ENCODE measurements at places on chromosomes 7 and 10.
A peak's percentile ranks its signal among the peaks of the same experiment; 100 is the strongest.

DNA sequence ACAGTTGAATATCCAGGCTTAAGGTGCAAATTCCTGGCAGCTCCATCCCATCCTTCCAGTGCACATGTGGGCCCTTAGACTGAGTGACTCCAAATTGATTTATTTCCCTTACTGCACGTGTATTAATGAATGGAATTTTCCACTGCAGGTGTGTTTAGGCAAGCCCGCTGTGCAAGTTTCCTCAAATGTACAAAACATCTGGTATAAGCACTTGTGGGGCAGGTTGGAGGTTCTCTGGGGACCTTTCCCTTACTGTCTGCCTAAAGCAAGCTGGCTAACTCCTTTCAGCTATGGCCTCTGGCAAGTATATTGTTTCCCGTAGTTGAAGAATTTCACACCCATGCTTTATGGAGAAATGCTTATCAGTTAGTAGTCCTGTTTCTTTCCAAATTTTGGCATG lies 25.3 kb upstream of the GIMAP6 start:
- no peak for DNase-seq

DNA sequence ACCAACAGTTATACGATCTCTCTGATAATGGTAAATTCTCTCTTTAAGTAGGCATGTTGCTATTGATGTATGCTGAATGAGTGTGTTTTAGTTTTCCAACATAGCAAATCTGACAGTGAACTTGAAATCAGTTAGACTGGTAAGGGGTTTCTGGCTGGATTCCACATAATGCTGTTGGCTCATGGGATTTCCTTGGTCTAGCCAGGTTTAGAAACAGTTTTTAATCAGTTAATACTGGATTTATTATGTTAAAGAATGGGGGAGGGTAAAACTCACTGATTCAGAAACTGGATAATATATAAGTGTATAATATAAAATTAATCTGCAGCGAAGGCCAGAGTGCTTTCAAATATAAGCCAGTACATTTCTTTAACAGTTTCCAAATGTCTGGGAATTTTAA lies 55.6 kb downstream of the PCDH15 start:
- no peak for DNase-seq

DNA sequence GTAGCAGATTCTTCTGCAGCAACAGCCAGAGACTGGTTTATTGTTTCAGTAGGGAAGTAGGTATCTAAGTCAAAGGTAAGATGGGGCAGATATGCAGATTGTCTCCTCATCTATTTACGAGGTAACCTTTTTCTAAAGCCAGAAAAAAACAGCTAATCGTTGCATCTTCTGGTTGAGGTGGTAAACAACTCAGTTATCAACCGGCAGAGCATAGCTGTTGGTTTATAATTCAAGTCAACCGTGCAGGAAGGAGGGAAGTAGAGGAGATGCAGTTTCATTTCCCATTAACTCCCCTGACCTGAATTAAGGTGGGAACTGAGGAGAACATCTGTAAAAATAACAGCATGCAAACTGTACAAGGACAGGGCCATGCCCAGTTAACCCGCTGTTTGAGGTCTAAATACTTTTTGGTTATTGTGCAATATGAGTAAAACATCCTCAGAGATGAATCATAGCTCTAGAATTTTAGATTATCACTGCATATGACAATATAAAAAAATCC lies 156.5 kb upstream of the ITGB1 start:
- DNase-seq = peak; percentile 71

DNA sequence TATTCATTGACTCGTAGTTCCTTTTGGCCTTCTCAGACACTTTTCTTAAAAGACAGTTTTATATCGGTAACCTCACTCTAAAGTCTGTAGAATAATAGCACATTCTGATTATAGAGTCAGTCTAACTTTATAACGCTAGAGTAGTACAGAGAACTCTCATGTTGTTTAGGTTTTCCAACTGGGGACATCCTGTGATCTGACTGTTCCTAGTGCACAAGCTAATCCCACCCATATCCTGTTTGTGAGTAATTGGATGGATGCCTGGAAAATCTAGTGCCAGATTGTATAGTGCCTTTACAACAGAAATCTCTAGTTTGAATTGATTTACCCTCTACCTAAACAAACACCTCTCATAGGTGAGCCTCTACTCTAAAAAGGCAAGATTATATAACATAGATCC lies 107.4 kb downstream of the ZEB1 start:
- DNase-seq = peak; percentile 94

DNA sequence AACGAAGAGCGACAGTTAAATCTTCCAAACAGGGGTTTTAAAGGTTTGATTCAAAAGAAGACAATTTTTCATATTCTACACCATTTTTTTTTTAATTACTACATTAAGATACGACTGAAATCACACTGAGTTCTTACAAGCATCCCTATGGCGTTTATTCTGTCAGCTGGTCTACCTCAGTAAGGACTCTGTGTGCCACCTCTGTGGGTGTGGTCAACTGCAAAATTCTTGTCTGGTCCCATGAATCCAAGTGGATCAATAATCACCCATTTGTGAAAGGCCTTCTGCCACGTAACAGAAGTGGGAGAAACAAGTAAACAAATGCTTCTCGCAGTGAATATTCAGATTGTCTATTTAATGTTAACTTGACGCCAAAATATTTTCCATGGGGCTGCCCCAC lies 104.1 kb downstream of the GRB10 start:
- no peak for DNase-seq

DNA sequence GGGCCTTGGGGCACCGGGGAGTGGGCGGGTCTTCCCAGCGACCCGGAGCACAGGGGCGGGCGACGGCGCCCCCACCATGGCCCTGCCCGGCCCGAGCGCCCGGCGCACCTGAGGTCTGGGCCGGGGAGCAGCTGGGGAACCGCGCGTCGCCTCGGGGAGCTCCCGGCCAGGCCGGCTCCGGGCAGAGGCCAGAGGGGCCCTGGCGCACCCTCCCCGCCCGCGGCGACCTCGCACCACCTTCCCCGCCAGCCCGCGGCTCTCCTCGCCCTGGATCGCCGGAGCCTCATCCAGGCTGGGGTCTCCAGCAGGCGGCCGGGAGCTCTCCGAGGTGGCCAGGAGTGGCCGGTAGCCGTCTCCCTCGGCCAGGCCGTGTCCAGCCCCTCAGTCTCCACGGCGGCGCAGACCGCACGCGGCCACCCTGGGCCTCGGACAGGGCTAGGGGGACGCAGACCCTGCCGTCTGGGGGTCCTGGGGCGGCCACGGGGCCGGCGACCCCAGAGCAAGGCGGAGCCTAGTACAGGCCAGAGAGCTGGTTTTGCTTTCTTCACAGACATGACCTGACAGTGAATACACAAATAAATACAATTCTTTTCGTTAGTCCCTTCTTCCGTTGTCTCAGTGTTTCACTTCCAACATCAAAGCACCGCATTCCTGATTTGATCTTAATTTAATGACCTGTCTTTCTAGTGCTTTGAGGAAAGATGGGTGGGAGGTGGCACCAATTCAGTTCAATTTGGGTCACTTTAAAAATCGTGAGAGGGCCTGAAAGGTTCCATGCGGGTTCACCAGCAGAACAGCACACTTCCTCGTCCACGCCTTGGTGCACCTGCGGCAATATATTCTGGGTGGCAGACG lies 356.9 kb downstream of the DNAJB6 start:
- no peak for DNase-seq

DNA sequence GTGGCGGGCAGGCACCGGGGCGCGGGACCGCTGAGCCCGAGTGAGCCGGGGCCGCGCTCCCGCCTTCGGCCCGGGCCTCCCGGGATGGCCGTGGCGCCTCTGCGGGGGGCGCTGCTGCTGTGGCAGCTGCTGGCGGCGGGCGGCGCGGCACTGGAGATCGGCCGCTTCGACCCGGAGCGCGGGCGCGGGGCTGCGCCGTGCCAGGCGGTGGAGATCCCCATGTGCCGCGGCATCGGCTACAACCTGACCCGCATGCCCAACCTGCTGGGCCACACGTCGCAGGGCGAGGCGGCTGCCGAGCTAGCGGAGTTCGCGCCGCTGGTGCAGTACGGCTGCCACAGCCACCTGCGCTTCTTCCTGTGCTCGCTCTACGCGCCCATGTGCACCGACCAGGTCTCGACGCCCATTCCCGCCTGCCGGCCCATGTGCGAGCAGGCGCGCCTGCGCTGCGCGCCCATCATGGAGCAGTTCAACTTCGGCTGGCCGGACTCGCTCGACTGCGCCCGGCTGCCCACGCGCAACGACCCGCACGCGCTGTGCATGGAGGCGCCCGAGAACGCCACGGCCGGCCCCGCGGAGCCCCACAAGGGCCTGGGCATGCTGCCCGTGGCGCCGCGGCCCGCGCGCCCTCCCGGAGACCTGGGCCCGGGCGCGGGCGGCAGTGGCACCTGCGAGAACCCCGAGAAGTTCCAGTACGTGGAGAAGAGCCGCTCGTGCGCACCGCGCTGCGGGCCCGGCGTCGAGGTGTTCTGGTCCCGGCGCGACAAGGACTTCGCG lies 534 bp downstream of the FZD9 start:
- DNase-seq = no peak

- no peak for DNase-seq
Measured at GRCh38 chr7:73823873-73824592, 6.8 kb upstream of the CLDN4 start.

- DNase-seq = no peak
Measured at GRCh38 chr10:25504306-25504705, 329.5 kb downstream of the GPR158 start.

DNA sequence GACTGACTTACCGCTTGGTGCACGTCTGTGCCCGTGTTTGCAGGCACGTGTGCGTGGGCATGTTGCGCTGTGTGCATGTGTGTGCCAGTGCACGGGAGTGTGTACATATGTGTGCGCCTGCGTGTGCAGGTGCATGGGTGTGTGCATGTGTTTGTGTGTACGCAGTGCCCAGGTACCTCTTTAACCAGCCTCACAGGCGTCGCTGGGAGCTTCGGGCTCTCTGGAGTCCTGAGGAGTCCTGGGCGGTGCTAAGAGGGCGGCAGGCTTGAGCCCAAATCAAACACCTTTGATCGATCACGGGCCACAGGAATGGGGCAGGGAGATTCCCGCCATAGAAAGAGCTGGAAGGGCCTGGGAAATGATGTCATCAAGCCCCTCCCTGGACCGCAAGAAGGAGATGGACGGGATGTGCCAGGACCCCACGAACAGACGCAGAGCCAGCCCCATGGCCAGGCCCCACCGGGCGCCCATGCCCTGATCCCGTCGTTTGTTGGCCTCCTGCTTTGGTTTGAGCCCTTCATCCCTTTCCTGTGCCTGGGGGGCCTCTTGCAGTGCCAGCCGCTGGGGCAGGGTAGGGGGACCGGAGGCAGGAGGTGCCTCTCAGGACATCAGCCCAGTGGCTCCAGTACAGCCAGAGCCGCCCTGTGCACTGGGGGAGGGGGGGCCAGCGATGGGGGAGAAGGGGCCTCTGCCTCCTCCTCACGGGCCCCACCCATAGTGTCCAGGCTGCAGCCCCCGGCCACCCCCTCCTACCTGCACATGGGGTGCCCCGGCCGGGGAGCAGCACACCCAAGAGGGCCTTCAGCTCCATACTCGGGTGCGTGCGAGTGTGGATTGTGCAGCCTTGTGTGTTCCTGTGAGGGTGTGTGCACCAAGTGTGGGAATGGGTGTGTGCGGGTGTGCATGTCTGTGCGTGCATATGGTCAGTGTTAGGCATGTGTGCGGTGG lies 5.8 kb downstream of the KNDC1 start:
- DNase-seq = no peak

GRCh38 chr7:101457001-101457750 lies 94.5 kb downstream of the COL26A1 start:
- DNase-seq = no peak

GRCh38 chr10:132912713-132913558 lies 29.4 kb downstream of the CFAP46 start:
- no peak for DNase-seq

GRCh38 chr7:38393874-38394273 lies 120.4 kb upstream of the TARP start:
- no peak for DNase-seq

DNA sequence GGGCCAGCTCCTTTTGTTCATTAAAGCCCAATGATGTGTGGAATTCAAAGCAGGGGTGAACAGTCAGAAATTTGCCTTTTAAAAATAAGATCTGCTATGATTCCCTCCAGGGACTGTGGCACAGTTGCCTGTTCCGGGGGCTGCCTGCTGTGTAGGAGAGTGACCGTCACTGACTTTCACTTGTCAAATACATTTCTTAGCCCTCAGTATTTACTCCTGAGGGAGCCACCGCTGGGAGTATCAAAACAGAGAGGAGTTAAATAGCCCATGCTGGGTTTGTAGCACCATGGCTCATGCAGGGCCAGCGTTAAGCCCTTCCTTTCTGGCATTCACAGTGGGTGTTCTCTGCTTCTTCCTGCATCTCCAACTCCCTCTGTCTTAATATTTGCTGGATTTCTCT lies 897.8 kb downstream of the SORCS3 start:
- no peak for DNase-seq

GRCh38 chr7:118214051-118214832 lies 10.3 kb upstream of the ANKRD7 start:
- DNase-seq = peak; percentile 78

DNA sequence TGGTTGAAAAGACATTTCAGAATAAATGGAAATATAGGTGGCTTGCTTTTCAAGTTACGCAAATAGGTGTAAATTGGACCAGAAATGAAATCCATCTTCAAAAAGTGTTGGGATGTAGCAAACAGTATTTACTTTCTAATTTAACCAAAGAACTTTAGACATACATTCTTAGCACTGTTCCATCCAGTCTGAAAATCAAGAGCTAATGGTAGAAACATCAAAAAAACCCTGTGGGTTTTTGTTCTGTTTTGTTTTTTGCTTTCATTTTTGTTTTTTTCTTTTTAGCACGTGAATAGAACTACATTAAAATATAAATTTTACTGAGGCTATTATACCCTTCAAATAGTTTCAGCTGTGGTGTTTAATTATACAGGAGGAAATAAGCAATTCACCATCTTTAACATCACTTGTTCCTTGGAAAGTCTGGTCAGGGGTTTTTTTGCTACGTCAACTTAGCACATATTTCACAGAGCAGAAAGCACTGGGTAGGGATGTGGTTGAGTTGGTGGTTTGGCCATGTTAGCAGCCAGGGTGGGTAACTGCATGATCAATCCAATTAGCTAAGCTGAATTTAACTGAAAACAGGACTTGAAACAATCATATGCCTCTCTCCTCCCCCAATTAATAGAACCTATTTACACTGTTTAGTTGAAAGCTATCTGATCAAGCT lies 275.4 kb upstream of the PFKP start:
- no peak for DNase-seq

- no peak for DNase-seq
Measured at GRCh38 chr10:69364232-69364940, 52.3 kb downstream of the TACR2 start.

- DNase-seq = no peak
Measured at GRCh38 chr7:91894781-91895480, 14.4 kb upstream of the MTERF1 start.

DNA sequence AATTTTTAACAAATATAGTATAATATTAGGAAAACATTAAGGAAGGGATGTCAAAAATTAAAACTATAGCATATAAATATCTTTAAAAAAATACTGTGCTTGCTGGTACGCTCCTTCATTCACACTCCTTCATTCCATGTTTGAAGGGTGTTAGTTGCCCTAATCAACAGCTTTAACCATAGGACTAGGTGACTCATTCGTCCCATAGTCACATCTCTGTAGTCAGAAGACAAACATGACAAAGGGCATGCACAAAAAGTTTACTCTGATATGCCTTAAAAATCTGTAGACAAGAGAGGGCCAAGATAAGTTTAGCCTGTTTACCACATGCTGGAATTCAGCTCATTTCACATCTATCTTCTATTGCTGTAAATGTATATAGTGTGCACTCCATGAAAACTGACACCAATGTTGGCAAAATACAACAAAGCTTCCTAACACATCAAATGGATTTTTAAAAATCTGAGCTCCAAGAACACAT lies 646 bp downstream of the FAM13C start:
- no peak for DNase-seq

- DNase-seq = no peak
Measured at GRCh38 chr10:100327718-100328009, 2.4 kb downstream of the PKD2L1 start.

GRCh38 chr10:28211759-28212158 lies 91.1 kb downstream of the MPP7 start:
- no peak for DNase-seq
